ENCODE measurements at places on chromosomes 4 and X.

GRCh38 chr4:16205298-16206164, 20.7 kb downstream of the TAPT1 start:
- no peak for DNase-seq

- no peak for DNase-seq
Measured at GRCh38 chr4:103303011-103303410, 104.9 kb upstream of the CENPE start.

DNA sequence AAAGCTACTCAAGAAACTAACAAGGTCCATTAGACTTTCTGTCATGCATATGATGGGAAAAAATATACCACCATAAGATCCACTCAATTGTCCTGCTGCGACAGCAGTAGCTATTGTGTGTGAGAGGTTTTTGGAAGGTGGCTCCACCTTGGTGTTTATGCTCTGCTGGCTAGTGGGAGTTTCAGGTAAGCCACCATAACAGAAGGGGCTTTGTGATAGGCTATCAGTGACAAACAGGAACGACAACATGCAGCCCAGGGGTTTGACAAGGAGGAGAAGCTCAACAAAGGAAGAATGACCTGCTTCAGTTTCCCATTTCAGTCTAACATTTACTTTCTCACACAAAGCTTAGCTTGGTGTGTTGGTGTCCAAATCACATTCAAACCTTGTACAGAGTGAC, 182.6 kb downstream of the ATOH1 start:
- DNase-seq = no peak

DNA sequence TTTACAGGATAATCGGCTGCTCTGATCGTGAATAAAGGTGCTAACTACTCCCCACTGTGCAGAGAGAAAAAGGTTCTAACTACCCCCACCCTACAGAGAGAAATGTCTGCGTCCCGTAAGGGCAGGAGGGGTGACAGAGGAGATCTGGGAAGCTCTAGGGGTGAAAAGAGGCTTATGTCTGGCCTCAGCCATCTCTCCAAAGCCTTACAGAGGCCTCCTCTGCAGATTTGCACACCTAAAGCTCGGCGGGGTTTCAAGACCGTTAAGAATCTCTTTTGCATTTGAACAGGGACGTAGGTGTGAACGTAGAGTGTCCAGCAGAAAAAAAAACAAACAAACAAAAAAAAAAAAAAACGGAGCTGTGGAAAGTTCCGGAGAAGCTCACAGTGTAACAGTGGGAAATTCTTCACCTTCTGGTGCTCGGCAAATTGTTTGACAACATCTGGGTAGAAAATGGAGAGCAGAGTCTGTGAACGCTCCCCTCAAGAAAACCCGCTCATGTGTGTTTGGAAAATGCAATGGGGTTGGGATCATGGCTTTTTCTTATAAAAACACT, 161.0 kb downstream of the SHOX start:
- DNase-seq = no peak

GRCh38 chrX:112512509-112512908, 167.2 kb downstream of the LHFPL1 start:
- DNase-seq = no peak

- no peak for DNase-seq
Measured at GRCh38 chr4:76292730-76293129, 13.8 kb upstream of the STBD1 start.

GRCh38 chr4:72546456-72546855, 22.6 kb downstream of the ADAMTS3 start:
- DNase-seq = no peak

GRCh38 chr4:23938796-23939195, 48.9 kb upstream of the PPARGC1A start:
- no peak for DNase-seq

- DNase-seq = no peak
Measured at GRCh38 chr4:139900964-139901376, 235.4 kb downstream of the MGST2 start.

- DNase-seq = no peak
Measured at GRCh38 chrX:120016068-120016441, 61.4 kb downstream of the RHOXF2B start.

- DNase-seq = no peak
Measured at GRCh38 chr4:13922459-13922858, 294.9 kb upstream of the BOD1L1 start.

DNA sequence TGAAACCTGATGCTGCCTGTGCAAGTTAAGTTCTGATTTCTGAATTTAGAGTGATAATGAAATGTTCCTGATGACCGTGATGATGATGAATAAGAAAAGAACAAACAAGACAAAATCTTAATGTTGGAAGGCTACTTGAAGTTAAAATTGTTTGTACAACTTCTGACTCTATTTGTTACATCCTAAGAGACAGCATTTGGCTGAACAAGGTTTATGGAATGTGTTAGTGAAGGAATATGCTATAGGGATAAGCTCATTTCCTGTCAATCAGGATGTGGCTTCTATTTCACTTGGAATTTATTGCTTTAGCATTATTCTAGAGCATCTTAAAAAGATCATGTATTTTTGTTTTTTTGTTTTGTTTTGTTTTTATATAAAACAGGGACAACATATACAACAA, 267.5 kb downstream of the FAT4 start:
- no peak for DNase-seq

GRCh38 chrX:154661899-154662298, 8.5 kb upstream of the CTAG2 start:
- DNase-seq = no peak

GRCh38 chr4:94488670-94489069, 36.9 kb downstream of the PDLIM5 start:
- DNase-seq = no peak

- DNase-seq = no peak
Measured at GRCh38 chrX:153714256-153714655, 9.9 kb downstream of the BCAP31 start.

DNA sequence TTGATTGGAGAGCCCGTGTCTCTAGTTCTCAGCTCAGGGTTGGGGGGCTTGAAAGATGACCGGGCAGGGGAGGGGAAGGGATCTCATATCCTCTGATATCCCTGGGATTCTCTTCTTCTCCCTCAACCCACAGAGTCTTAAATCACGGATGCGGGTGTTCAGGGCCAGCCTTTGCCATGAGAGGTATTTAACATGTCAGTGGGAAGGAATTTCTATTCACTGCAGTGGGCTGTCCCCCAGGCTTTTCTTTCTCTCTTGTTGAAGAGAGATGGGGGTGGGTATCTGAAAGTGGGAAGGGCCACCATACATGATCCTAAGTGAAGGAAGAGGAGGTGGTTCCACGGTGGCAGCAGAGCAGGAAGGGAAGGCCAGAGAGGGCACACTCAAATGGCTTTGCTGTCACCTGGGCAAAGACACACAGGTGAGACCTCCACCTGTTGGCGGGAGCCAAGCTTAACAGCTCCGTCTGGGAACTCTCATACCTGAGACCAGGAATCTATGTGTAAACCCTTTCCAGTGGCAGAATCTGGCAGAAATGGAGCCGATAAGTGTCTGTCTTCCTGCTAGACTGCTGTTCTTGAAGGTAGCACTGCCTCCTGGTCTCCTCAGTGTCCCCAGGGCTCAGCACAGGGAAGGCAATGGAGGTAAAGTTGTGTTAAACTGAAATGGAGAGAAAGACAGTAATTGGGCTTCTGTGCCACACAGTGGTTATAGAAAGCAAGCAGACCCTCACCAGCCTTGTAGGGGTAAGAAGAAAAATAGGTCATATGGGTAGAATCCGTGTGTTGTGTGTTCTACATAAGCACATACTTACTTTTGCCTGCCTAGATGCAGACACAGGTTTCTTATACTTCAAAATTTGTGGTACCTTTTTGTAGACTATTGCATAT, 49.4 kb downstream of the RHOH start:
- DNase-seq = no peak

GRCh38 chr4:138916763-138917162, 98.8 kb upstream of the NOCT start:
- DNase-seq = no peak

DNA sequence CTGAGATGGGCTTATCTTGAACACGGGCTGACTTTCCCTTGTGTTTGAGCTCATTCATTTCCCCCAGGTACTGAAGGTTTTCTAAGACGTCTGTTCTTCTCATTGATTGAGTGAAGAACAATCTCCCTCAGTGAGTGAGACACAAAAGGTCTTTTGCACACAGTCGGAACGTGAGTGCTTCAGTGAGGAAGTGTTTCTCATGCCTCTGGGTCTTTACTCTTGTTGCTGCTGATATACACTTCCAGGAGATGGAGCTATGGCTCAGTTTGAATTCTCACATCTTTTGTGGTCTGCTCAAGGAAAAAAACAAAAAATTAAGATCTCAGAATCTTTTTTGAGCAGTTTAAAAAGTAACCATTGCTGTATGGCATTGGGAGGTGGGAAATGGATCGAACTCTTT, 981.9 kb upstream of the TENM3 start:
- DNase-seq = peak; percentile 24

- DNase-seq = no peak
Measured at GRCh38 chr4:12644261-12644660, 839.9 kb downstream of the RAB28 start.

DNA sequence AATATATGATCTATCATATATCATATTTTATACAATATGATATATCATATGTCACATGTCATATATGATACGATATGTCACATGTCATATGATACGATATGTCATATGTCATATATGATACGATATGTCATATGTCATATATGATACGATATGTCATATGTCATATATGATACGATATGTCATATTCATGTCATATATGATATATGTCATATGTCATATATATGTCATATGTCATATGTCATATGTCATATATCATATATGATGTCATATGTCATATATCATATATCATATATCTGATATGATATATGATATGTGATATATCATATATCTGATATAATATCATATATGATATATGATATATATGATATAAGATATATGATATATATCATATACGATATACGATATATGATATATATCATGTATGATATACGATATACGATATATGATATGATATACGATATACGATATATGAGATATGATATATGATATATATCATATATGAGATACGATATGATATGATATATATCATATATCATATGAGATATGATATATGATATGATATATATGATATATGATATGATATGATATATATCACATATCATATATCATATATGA, 122.3 kb upstream of the USP9X start:
- no peak for DNase-seq

GRCh38 chr4:169986369-169986768, 39.8 kb downstream of the MFAP3L start:
- DNase-seq = no peak

DNA sequence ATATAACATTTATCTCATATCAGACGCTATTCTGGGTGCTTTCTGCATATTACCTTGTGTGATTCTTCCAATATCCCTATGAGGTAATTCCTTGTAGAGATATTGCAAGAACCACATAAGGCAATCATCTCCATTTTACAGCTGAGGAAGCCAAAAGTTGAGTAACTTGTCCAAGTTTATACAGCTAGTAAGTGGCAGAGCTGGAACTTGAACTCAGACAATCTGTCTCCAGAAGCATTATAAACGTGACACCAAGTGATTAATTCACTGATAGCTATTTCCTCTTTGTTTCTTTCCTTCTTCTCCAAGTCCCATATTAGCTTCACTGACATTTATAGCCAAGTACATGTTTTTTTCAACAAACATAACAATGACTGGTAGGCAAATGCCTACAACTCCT, 7.3 kb downstream of the EMCN start:
- no peak for DNase-seq

DNA sequence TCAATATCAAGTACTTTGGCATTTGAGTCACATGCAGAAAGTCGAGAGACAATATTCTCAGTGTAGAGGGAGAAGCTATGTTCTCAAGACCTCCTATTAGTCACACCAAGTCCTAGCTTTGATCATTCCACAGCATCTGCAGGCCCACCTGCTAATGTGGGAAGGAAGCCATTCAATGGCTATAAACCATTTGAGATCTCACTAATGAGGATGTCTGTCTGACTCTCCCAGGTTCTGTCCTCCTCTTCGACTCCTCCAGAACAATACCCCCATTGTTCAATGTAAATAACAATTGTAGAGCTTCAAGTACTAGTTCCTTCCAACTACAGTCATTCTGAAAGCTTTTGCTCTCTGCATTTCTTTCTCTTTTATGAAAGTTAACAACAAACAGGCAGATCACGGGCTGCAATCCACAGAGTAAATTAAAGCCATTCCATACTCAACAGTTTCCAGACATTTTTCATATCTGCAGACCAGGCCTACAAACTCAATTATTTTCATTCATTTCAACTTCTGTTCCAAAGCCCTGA, 140.2 kb upstream of the EDNRA start:
- DNase-seq = no peak

- DNase-seq = no peak
Measured at GRCh38 chr4:116229420-116229819, 856.0 kb downstream of the TRAM1L1 start.

- peak; percentile 69 for DNase-seq
Measured at GRCh38 chr4:100095729-100096595, 94.3 kb downstream of the DDIT4L start.

DNA sequence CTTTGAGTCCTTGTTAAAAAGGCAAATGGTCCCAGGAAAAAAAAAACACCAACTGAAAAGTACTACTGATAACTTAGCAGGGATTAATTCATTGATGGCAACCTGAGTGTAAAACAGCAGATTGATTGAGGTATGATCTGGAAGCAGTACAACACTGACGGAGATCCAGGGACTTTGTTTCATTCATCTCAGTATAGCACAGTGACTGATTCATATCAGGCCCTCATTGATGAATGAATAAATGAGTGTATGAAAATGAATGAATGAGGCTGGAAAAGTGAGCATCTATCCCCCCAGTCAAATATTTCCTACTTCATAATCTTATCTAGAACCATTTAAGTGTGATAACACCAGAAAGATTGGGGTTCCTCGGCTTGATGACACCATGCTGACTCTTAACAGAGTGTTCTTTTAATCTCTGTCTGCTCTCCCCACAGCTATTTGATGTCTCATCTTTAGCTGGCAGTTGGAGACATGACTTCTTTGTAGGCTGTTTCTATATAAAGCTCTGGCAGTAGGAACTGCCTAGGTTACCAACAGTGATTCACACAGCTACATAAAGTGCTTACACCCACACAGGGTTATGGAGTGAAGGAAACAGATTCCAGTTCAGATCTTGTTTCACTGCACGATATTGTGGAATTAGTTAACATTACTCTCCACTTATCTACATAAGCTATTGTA, 18.6 kb upstream of the RNF128 start:
- DNase-seq = no peak

- no peak for DNase-seq
Measured at GRCh38 chr4:150501983-150502382, 80.0 kb upstream of the MAB21L2 start.

- peak; percentile 72 for DNase-seq
Measured at GRCh38 chr4:6953751-6954380, 44.2 kb downstream of the TBC1D14 start.

GRCh38 chrX:370963-371745, 15.6 kb downstream of the PPP2R3B start:
- no peak for DNase-seq
